ENCODE measurements at places on chromosomes 2 and 18.

- no peak for DNase-seq
Measured at GRCh38 chr18:35055105-35055504, 13.9 kb downstream of the MAPRE2 start.

GRCh38 chr2:101399021-101399799, 11.9 kb upstream of the CREG2 start:
- DNase-seq, result no peak

DNA sequence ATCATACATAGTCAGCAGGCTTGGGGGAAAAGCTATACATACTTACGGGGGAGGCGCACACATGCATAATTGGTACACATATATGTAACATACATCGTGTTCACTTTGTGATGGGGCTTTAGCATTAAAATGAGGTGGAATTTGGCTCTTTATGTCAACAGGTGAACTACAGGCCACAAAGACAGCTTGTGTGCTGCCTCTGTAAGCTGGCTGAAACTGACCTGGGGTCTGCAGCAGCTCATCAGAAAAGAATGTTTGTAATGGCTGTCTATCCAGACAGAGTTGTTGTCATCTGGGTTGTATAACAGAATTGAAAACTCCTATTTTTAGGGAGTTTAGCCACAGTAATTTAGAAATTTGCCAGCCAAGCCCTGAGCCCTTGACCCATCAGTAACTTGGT, 4.7 kb upstream of the KCNG3 start:
- no peak for DNase-seq

GRCh38 chr2:202215179-202215578, 23.2 kb downstream of the SUMO1 start:
- no peak for DNase-seq

GRCh38 chr18:37667836-37668235, 102.2 kb upstream of the CELF4 start:
- no peak for DNase-seq

Measured in bronchial epithelial cell (primary cell).